GM23248 (cell line): ENCODE measurements at places on chromosomes 7 and 10.
A peak's percentile ranks its signal among the peaks of the same experiment; 100 is the strongest.

- H3K36me3 ChIP-seq: no peaks in the 10 kb centered on the region
- no peaks in the 10 kb centered on the region for H3K27me3 ChIP-seq
- DNase-seq: peak; percentile 56
- peaks cover 35% of the 10 kb centered on the region for H3K4me1 ChIP-seq
These were observed 1.3 kb downstream of the LCOR start for GRCh38 chr10:96833220-96834001.

DNA sequence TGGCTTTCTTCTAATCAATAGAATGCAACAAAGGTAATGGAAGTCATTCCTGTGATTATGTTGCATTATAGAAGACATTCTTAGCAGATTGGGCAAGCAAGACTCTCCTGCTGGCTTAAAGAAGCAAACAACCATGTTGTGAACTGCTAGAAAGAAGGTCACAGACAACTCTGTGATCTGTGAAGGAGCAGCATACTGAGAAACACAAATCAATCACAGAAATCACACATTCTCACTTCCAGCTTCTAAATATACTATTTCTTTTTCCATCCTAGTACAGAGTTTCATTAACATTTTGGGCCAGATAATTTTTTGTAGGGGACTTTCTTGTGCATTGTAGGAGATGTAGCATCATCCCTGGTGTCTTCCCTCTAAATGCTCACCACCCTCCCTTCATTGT is 28.0 kb upstream of the PALS2 start:
- peaks cover 8% of the 10 kb centered on the region; the same call in 1 of the 2 replicates for H3K27me3 ChIP-seq
- no peak overlapping the region for H3K4me3 ChIP-seq
- no peak for DNase-seq
- H3K27ac ChIP-seq: no peak overlapping the region
- no peaks in the 10 kb centered on the region for H3K36me3 ChIP-seq
- no peaks in the 10 kb centered on the region for H3K4me1 ChIP-seq

DNA sequence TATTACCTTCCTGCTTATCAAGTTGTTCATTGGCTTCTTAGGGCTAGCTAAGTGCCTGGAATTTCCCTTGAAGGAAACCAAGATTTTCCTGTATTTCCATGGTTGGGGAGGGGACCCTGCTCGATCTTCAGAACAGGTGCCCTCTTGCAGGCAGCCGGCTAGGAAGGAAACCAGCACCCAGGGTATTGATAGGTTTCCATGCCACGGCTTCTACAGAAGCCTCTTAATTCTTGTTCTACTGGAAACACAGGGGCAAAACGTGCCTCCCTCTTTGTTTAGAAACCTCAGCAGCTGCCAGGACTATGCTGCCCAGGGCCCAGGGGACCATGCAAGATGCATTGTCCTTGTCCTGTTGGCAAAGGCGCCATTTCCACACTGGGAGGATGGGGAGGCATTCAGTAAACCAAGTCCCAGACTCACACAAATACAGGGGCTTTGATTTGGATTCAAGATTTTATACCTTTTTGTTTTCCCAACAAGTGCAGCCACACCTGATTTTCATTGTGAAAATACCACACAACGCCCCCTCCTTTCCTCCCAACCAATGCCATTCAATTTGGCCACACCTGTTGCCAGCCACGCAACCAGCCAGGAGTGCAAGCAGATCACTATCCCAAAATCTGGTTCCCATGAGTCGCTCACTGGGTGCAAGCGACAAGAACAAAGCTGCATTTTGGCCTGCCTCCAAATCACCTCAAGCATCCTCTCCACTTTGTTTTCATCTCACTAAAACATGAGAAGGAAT is 29.6 kb downstream of the C10orf71 start:
- DNase-seq: no peak
- H3K4me3 ChIP-seq: no peak overlapping the region
- H3K27me3 ChIP-seq: peaks cover 9% of the 10 kb centered on the region
- H3K27ac ChIP-seq: no peak overlapping the region

- no peaks in the 10 kb centered on the region for H3K27me3 ChIP-seq
- H3K4me3 ChIP-seq: no peak overlapping the region
- H3K27ac ChIP-seq: no peak overlapping the region
- no peaks in the 10 kb centered on the region for H3K4me1 ChIP-seq
These were observed 120.6 kb upstream of the CHST15 start for GRCh38 chr10:124213899-124214510.

- no peak overlapping the region for H3K27ac ChIP-seq
- H3K4me3 ChIP-seq: no peak overlapping the region
- no peaks in the 10 kb centered on the region for H3K36me3 ChIP-seq
- peaks cover 27% of the 10 kb centered on the region for H3K27me3 ChIP-seq
These were observed 19.5 kb downstream of the GHRHR start for GRCh38 chr7:30983042-30983913.

GRCh38 chr7:39516498-39516897 is 49.7 kb upstream of the YAE1 start:
- no peak overlapping the region for H3K27ac ChIP-seq
- no peaks in the 10 kb centered on the region for H3K4me1 ChIP-seq
- no peak overlapping the region for H3K4me3 ChIP-seq
- H3K36me3 ChIP-seq: no peaks in the 10 kb centered on the region
- DNase-seq: no peak

GRCh38 chr10:78944723-78945312 is 123.9 kb upstream of the ZMIZ1 start:
- no peak overlapping the region for H3K4me3 ChIP-seq
- no peaks in the 10 kb centered on the region for H3K27me3 ChIP-seq
- H3K27ac ChIP-seq: peak overlapping the region; percentile 66
- DNase-seq: peak; percentile 97

DNA sequence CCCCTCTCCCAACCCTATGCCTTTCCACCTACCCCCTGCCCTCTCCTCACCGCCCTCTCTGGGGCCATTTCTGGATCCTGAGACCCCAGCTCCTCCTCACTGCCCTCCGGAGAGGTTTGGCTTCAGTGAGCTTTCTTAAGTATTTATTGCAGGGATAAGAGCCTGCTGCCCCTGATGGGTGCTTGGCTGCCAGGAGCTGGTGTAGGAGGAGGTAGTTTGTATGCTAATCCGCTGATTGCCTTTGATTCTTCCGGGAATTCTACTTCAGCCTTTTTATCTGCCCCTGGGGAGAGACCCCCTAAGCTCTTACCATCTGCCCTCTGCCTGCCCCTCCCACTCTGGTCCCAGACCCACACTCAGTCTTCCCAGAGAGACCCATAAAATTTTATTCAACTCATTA is 263.5 kb upstream of the PODXL start:
- H3K27ac ChIP-seq: no peak overlapping the region
- H3K27me3 ChIP-seq: no peaks in the 10 kb centered on the region; the same call in 1 of the 2 replicates
- H3K36me3 ChIP-seq: no peaks in the 10 kb centered on the region

- no peak overlapping the region for H3K27ac ChIP-seq
- no peak overlapping the region for H3K4me3 ChIP-seq
- no peaks in the 10 kb centered on the region for H3K4me1 ChIP-seq
- peak; percentile 0 for DNase-seq
These were observed 447.9 kb upstream of the PFKP start for GRCh38 chr10:2619472-2619871.

DNA sequence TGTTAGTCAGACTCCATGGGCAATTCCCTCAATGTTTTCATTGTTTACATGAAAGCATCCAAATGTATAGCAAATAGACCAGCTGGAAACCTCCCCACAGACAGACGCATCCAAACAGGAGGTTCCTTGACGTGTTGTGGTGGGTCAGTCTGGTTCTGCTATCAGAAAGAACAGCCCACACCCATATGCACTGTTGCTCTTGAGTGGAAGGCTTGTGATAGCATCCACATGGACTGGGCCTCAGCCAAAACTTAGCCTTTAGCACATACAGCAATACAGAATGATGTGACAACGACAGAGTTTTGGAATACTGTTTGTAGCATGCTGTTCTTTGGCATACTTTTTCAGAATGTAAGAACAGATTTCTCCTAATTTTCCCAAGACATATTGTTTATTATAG is 299.2 kb upstream of the ETV1 start:
- no peak overlapping the region for H3K27ac ChIP-seq
- no peaks in the 10 kb centered on the region for H3K27me3 ChIP-seq
- H3K4me3 ChIP-seq: no peak overlapping the region
- H3K36me3 ChIP-seq: no peaks in the 10 kb centered on the region

DNA sequence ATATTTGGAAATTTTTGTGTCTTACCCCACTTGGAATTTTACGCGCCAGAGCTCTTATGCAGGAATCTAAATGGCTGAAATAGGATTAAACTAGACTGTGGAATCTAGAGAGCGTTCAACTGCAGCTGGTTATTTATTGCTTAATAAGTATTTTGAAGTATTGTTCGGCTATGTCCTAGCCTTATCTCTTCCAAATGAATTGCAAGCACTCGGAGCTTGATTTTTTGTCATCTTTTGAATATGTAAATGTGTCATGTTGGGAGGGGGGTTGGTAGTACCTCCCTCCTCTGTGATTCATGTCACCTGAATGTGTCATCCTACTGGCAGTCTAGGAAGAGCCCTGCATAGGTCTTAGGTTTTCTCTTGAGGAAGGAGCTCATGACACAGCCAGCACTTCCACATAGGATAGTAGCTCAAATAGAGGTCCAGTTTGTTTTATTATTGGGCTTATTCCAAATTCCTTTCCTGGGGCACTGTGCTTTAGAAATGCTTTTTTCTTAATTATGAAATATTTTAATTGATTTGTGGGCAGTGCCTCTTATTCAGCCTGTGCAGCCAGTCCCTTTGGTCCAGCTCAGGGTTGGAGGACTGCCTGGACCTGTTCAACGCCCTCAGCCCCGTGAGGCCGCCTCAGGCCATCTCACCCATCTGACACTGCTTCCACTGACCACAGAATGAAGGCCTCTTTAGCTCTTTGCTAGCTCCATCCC is 22.5 kb upstream of the TRIL start:
- no peaks in the 10 kb centered on the region for H3K36me3 ChIP-seq
- H3K4me1 ChIP-seq: peaks cover 25% of the 10 kb centered on the region
- DNase-seq: peak; percentile 58
- H3K4me3 ChIP-seq: no peak overlapping the region
- H3K27me3 ChIP-seq: no peaks in the 10 kb centered on the region

DNA sequence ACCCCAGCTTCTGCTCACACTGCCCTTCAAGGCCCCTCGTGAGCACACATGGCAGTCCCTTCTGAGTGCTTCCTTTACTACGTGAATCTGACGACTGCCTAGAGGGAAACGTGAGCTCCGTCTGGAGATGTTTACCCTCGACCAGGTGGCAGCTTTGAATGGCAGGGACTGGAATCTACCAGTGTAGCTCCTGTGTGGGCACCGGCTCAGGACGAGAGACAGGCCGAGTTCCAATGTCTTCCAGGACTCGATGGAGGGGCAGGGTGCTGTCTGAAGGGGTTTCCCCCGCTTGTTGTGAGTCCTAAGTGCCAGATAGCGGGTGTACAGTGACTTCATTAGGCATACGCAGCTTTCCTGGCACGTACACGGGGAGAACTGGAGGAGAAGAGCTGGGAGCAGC is 229.9 kb downstream of the ADARB2 start:
- H3K4me1 ChIP-seq: no peaks in the 10 kb centered on the region
- no peaks in the 10 kb centered on the region for H3K36me3 ChIP-seq
- H3K4me3 ChIP-seq: no peak overlapping the region
- no peak overlapping the region for H3K27ac ChIP-seq
- no peak for DNase-seq
- no peaks in the 10 kb centered on the region for H3K27me3 ChIP-seq

GRCh38 chr10:78443900-78444571 is 410.4 kb downstream of the RPS24 start:
- DNase-seq: no peak
- H3K36me3 ChIP-seq: no peaks in the 10 kb centered on the region
- no peak overlapping the region for H3K27ac ChIP-seq
- no peaks in the 10 kb centered on the region for H3K27me3 ChIP-seq
- peaks cover 8% of the 10 kb centered on the region; the same call in 1 of the 2 replicates for H3K4me1 ChIP-seq
- no peak overlapping the region for H3K4me3 ChIP-seq
